ENCODE measurements at places on chromosomes 1 and 21.

DNA sequence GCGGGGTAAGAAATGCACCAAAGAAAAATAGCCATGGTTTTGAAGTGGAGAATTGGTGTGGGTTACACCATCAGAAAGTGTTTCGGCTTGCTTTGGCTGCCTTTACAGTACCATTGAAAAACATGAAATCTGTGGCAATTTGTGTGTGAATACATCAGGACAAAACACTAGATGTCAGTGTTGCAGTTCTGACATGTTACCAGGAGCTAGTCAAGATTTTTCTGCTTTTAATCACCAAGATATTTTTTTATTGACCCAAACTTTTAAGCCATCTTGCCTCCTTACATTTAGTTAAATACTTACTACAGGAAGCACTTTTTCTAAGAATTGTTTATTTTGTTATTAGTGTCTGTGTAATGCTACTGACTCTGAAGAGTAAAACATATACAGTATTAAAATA lies 14.3 kb downstream of the RRP15 start:
- DNase-seq, result peak; percentile 6

DNA sequence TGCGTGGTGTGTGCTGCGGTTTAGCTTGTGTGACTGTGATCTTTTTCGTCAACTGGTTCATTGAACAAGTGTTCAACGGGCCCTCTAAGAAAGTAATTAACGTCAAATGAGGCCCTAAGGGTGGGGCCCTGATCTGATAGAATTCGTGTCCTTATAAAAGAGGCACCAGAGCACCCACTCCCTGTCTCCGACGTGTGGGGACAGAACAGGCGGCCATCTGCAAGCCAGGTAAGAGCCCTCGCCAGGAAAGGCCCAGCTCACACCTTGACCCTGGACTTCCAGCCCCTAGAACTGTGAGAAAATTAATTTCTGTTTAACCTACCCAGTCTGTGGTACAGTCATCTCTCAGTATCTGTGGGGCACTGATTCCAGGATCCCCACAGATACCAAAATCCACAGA lies 20.4 kb upstream of the SAMD11 start:
- no peak for DNase-seq

- no peak for DNase-seq
Measured at GRCh38 chr1:100545855-100546254, 7.9 kb downstream of the GPR88 start.

DNA sequence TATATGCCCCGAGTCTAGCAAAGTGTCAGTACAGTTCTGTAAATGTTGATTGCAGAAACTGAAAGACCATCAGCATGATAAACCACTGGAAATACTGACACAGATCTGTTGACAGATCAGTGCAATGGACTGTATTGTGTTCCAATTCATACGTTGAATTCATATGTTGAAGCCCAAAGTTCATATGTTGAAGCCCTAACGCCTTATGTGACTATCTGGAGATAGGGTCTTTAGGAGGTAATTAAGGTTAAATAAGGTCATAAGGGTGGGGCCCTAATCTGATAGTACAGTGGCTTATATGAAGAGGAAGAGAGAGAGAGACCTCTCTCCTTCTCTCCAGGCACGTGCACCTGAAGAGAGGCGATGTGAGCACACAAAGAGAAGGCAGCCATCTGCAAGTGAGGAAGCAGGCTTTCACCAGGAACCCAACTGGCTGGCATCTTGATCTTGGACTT lies 144.7 kb downstream of the MRPL39 start:
- DNase-seq, result no peak

GRCh38 chr1:227777156-227777555 lies 38.3 kb upstream of the PRSS38 start:
- no peak for DNase-seq

DNA sequence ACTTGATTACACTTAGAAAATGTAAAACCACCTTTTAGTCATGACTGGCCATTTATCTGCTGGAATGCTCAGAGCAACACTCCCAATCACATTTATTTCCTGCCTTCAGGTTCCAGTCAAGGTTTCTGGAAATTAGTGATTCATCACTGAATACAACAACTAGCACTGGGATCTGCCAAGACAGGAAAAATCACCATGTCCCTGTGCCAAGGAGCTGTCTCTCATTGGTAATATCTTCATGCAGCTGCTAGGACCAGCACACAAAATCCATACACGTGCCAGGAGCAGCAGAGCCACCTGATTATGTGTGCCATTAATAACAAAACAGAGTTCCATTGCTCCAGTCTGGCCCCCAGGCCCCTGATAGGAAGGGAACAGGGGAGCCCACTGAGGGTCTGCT lies 194.6 kb downstream of the TNR start:
- DNase-seq, result no peak

GRCh38 chr1:29963946-29964345 lies 727.6 kb downstream of the PTPRU start:
- no peak for DNase-seq

GRCh38 chr1:1959840-1960479 lies 40.9 kb upstream of the TMEM52 start:
- DNase-seq, result peak; percentile 84

DNA sequence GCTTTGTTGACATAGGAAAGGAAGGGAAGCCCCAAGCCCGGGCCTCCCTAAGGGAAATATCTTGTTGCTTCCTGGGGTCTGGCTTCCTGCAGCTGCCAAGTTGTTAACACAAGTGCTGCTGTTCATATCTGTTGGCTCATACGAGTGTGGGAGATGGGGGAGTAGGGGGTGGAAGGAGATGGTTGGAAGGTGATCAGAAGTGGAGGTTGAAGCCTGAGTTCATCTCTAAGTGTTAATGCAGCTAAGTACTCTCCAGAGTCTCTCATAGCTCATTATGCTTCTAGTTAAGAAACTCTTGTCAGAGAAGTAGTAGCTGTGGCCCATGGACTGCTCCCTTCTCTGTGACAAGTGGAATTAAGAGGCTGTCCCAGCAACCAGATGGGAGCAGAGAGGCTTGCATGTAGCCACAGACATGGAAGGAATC lies 319.2 kb upstream of the SPAG17 start:
- no peak for DNase-seq

- DNase-seq, result no peak
Measured at GRCh38 chr1:232484856-232485255, 145.1 kb downstream of the SIPA1L2 start.

DNA sequence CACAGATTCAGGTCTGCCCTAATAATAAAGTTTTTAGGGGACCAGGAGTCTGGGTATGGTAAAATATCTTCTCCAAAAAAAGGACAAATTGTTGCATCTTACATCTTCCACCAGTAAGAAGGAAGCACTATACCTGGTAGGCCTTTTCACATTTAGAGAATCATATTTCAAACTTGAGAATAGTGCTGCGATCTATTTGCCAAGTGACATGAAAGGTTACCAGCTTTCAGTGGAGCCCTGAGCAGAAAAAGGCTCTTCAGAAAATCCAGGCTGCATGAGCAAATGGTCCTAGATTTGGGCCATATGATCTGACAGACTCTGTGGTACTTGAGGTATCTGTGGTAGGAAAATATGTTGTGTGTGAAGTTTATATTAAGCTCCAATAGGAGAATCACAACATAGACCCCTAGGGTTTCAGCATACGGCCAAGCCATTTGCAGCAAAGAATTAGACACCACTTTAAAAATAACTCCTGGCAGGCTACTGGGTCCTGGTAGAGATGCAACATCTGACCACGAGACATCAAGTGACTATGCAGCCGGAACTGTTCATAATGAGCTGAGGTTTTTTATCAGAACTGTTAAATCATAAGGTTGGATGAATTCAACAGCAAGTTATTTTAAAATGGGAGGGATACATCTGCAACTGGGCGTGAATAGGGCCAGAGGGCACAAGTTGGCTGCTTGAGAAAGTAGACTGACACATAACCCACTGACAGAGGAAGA lies 38.6 kb upstream of the CCDC190 start:
- no peak for DNase-seq

GRCh38 chr1:109112652-109113285 lies 1.1 kb upstream of the ELAPOR1 start:
- peak; percentile 94 for DNase-seq

DNA sequence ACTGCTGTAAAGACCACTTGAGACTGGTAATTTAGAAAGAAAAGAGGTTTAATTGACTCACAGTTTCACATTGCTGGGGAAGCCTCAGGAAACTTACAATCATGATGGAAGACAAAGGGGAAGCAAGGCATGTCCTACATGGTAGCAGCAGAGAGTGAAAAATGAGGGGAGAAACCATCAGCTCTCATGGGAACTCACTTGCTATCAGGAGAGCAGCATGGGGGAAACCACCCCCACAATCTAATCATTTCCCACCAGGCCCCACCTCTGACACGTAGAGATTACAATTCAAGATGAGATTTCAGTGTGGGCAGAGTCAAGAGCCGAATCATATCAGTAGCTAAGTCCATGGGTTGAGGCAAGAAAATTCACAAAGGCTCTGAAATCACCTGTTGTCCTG lies 23.8 kb upstream of the LYPD8 start:
- no peak for DNase-seq

DNA sequence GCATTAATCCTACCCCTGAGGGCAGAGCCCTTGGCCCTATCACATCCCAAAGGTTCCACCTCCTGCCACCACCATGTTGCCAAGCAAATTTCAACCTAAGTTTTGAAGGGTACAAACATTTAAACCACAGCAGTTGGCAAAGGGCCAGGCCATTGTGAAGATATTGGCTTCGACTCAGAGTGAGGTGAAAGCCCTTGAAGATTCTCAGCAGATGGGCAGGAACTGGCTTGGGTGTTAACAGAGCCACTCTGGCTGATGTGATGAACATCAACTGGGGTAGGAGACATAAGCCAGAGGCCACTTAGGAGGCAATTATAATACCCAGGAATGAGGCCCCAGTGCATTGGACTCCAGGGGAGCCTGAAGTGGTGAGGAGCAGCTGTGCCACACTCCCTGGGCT lies 207.7 kb upstream of the KAZN start:
- DNase-seq, result no peak

- no peak for DNase-seq
Measured at GRCh38 chr1:74065081-74065480, 132.9 kb downstream of the LRRIQ3 start.
